Activated CD4-positive, alpha-beta T cell treated with anti-CD3 and anti-CD28 coated beads, Interleukin-2, Interleukin-6, amounts not matched to agents 100 ng/mL and 50 ng/mL, durations not matched to agents 16 hours and 8 hours (primary cell): ENCODE measurements at places on chromosomes 13 and 19.

GRCh38 chr19:3441986-3442329 is 38.4 kb downstream of the SMIM24 start:
- no peak for DNase-seq

GRCh38 chr19:3984908-3985642 is at the start of gene EEF2:
TSS of gene EEF2 (minus strand) at chr19:3985463. CDS start at chr19:3985380, 83 bp downstream.
- peak; percentile 94 for DNase-seq

DNA sequence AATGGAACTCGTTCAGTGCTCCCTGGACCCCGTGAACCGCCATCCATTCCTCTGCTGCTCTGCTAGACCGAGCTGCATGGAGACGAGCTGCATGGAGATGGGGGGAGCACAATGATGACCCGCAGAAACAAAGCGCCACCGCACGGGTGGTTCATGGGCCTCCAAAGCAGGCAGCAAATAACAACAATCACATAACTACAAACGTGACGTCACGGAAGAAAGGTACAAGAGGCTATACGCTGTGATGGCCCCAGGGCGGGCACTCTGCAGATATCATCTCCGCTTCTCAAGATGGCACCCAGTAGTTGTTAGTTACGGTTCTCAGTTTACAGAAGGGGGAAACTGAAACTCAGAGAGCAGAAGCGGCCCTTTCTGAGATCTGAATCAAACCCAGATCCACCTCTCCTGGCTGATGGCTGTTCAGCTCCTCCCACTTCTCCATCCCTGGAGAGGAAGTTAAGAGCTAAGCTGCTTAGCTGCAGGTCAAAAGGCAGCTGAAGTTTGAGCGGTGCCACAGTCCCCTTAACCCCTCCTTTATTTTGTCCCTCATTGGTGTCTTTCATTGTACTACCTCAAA is 1.7 kb downstream of the ATP13A1 start:
- DNase-seq: peak; percentile 85

- DNase-seq: no peak
Measured at GRCh38 chr13:53074114-53074513, 45.5 kb downstream of the OLFM4 start.

- no peak for DNase-seq
Measured at GRCh38 chr13:114127473-114128347, 4.7 kb downstream of the RASA3 start.

DNA sequence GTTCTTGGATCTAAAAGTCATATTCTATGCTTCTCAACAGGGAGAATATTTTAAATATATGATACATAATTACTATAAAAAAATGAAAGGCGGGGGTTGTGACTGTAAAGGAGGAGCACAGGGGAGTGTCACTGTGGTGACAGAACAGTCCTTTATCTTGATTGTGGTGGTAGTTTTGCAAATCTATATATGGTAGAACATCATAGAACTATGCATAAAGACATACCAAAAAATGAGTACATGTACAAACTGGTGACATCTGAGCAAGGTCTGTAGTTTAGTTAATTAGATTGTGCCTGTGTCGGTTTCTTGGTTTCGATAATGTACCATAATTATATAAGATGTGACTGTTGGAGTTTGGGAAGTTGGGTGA is 38.7 kb upstream of the GARRE1 start:
- no peak for DNase-seq

DNA sequence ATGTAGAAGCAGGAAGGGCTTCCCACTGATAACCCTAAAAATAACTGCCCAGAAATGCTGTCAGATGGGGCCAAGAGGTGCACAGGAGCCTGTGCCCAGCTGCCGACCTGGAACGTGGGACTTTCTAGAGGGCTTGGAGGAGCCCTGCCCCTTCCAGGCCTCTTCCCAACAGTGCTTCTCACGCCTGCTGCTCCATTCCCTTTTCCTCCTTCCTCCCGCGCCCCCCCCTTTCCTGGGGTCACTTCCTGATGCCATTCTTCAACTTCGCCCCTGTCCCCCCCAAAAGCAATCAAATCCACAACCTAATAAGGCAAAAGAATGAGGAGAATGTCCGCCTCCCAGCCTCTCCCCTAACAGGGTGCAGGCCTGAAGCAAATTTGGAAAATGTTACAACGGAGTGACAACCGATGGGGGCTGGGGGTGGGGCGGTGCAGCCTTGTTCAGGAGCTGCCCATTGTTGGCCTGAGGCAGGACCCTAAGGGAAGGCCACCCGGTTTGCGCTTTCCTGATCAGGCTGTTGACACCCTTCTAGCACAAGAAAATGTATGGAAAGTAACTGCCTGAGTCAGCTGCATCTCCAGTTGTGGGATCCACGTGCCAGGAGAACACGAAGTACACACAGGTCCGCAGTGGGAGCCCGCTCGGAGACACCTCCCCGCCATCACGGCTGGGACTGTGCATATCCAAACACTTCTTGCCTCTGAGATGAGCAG is 18.7 kb downstream of the ACTN4 start:
- DNase-seq: no peak

- no peak for DNase-seq
Measured at GRCh38 chr13:51550151-51550550, 34.1 kb upstream of the WDFY2 start.

- no peak for DNase-seq
Measured at GRCh38 chr13:80012251-80012650, 328.7 kb downstream of the SPRY2 start.

GRCh38 chr13:33145667-33146066 is 129.4 kb downstream of the KL start:
- DNase-seq: peak; percentile 56

- DNase-seq: no peak
Measured at GRCh38 chr13:51827254-51827653, 17.7 kb downstream of the TMEM272 start.

GRCh38 chr19:48858984-48859710 is 9.3 kb downstream of the PLEKHA4 start:
- peak; percentile 84 for DNase-seq

DNA sequence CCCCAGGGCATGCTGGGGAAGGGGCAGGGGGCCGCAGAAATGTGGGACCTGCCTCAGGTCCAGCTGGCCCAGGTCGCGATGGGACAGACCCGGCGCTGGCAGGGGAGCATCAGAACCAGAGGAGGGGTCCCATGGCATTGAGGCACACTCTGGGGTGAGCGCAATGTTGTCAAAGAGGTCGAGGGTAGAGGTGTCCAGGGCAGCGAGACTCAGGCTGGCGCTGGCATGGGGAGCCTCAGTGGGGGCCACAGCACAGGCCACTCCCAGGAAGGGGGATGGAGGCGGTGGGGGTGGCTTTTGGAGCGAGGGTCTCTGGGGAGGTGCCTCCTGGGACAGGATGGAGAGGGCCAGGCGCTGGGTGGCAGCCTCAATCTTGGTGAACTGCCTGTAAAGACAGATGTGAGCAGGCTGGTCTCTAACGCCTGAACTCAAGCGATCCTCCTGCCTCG is 944 bp downstream of the C19orf85 start:
- no peak for DNase-seq

- no peak for DNase-seq
Measured at GRCh38 chr19:46493236-46494145, 2.2 kb downstream of the PNMA8B start.

DNA sequence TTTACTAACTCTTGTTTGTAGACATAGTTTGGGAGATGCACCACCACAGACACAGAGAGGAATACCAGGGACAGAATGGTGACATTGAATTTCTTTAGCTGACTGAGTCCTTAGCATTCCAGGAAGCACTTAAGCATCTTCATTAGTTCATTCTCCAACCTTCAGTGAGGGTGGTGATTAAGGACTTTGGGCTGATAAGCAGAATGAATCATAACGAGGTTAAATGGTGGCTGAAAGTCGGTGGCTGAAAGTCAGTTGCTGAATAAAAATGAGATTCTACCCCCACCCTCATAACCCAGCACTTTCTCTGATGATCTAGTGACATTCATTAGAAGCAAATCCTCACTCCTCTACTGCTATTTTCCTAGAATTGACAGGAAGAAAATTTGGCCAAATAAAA is 10.6 kb downstream of the PCDH8 start:
- DNase-seq: peak; percentile 27

GRCh38 chr19:41525989-41526388 is 50.0 kb upstream of the CEACAM21 start:
- DNase-seq: no peak

DNA sequence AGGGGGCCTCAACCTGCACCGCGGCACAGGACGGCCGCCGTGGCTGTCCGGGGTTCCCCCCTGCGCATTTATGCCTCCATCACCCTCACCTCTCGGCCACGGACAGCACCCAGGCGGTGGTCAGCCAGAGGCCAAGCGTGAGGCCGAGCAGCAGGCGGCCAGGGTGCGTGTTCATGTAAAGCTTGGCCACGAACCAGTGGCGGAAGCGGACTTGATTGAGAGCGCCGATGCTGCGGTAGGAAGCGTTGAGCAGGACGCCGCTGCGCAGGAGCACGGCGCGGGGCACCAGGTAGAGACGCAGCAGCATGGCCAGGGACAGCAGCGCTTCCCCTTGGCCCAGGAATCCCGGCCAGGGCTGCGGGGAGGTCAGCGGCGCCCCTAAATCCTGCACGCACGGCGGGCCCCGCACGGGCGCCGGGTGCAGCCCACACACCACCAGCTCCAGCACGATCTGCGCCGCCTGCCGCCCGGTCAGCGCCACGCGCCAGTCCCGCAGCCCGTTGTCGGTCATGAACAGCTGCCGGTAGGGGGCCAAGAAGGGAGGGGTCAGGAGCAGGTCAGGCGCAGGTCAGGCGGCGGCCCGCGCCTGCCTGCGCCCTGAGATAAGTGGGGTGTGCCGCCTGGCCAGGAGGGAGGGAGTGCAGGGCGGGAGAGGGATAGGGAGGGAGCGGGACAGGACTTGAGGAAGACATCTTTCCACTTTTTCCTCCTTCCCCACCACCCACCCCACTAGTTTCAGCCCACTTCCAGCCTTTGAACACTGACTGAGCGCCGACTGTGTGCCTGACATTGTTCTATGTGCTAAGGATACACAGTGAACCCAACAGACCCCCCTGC is 6.5 kb downstream of the KCNN4 start:
- DNase-seq: no peak

DNA sequence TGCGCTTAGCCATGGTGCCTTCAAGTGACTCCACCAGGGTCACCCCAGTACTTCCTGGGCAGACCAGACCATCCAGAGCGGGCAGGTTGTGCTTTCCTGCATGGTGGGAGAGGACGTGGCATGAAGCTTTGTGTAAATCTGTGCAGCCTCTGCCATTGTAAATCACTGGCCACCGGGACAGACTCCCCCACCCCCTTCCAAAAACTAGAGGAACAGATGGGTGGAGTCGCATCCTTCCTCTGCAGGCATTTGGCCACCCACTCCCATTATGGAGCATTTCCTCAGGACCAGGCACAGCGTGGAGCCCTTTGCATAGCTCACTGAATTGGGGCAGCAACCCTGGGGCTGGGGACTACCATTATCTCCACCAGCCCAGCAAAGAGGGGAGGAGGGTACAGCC is 8.2 kb downstream of the BCKDHA start:
- DNase-seq: no peak

DNA sequence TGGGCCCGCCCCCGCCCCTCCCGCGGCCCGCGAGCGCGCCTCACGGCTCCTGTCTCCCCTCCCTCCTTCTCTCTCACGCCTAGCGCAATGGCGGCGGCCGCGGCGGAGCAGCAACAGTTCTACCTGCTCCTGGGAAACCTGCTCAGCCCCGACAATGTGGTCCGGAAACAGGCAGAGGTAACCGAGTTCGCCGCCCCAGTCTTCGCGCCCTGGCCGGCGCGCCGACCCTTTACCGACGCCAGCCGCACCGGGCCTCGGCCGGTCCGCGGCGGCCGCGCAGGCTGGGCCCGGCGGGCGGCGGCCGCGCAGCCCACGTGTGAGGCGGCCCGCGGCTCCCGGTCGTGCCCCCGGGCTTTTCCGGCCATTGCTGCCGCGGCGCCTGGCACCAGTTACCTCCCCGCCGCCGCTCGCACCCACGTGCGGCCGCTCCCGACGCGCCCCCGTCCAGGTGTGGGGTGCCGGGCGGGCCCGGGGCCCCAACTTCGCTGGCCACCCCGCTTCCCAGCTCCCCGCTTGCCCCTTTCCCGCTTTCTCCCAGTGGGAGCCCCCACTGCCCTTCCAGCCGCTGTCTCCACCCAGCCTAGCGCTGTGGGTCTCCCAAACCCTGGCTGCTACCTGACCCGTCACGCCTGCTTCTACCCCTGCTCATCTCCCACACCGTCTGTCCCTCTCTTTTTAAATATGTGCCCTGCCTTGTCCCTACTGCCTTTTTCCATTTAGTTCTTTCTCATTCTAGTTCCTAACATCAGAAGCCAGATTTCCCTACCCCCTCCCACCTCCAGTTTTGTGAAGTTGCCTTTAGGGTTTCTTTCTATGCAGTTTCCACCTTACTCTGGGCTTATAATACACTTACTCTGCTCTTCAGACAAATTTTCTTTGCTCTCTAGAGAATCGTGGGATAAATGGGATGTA is 23.4 kb downstream of the IPO5 start:
- peak; percentile 26 for DNase-seq

DNA sequence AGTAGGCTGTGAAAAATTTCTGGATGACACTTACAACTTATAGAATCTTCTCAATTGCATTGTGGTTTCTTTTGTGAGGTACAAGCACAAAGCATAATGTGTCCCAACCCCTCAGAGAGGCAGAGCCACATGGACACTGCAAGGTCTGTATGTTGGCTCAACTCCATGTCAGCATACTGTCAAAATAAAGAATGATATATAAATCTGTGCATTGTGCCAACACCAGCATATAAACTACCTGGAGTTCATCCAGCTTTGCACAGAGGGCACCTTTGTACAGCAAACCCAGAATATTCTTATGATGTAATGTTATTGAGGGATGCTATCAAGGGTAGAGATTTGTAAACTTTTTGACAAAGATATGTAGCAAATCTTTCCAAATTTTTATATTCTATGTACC is 1065.8 kb upstream of the MIR17HG start:
- no peak for DNase-seq

GRCh38 chr13:20637811-20638210 is 65.7 kb upstream of the IL17D start:
- DNase-seq: no peak

GRCh38 chr13:83204886-83205285 is 677.4 kb downstream of the SLITRK1 start:
- no peak for DNase-seq

DNA sequence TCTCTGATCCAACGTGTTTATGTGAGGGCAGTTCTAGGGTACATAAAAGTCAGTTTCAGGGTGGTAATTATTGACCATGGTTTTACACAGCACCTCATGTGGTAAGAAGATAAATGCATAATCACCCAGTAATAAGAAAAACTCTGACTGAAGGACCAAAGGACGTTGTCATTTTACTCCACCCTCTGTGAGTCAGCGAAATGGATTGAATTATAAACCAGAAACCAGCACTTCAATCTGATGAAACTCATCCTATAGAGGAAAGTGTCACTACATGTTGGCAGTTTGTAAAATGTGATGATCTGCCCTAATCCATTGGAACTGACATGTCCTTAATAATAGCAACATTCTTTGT is 406.8 kb downstream of the KLF5 start:
- no peak for DNase-seq

DNA sequence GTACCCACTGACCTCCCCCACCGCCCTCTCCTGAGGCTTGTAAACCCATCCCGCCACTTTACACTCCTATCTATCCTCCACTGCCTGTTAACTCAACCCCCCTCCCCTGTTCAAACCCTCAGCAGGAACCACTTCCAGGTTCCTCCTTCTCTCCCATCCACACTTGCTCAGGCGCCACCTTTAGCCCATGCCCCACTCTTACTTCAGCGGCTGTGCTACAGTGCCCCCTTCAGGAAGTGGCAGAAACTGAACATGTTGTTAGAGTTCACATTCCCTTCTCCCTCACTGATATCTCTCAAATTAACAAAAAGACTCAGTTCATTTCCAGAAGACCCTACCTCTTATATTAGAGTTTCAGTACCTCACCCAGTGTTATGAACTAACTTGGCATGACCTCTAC is 49.4 kb downstream of the ZNF91 start:
- DNase-seq: no peak

GRCh38 chr19:30029721-30030510 is 87.9 kb downstream of the URI1 start:
- DNase-seq: peak; percentile 55

- no peak for DNase-seq
Measured at GRCh38 chr19:44738136-44738535, 10.4 kb upstream of the BCL3 start.
